ENCODE measurements at places on chromosomes 4 and X.

GRCh38 chr4:40811956-40812355 is 62.2 kb downstream of the NSUN7 start:
- no peak for DNase-seq

DNA sequence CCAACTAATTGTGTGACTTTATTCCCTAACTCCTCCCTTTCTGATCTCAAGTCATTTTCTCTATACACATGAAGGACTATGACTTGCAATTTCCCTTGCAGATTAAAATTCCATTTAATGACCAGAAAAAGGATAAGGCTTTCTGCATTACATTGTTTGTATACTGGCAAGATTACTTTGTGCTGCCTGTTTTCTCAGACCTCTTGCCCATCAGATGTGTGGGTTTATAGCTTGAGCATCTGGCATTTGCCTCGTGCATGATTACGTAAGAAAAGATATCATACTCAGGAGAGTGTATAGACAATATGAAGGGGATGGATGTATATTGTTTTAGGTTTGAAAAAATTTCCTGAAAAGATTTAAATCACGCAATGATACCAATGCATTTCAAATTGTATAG is 593.8 kb upstream of the SLIT2 start:
- DNase-seq: no peak

- DNase-seq: no peak
Measured at GRCh38 chrX:105822138-105823091, at the start of gene NRK. Gene NRK, plus strand, starts transcription at chrX:105822539. Its CDS starts 307 bp downstream, at chrX:105822846.

GRCh38 chr4:128635141-128635954 is 174.2 kb upstream of the JADE1 start:
- no peak for DNase-seq

DNA sequence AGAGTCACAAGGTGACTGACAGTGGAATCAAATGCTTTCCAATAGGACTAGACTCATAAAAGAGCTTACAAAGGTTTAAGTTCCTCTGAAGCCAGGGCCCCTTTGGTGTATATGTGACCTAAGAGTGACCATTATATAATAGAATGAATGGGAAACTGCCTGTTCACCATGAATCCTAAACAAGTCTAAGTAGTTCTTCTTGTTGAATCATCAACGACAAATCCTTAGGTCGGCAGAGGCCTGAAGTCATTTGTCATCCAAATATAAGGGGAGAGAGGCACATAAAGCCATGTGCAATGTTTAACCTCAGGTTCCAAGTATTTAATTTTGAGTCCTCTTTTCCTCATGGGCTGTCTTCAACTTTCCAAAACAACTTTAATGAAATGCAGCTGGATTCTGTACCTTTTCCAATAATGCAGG is 122.4 kb downstream of the RASL11B start:
- DNase-seq: no peak

DNA sequence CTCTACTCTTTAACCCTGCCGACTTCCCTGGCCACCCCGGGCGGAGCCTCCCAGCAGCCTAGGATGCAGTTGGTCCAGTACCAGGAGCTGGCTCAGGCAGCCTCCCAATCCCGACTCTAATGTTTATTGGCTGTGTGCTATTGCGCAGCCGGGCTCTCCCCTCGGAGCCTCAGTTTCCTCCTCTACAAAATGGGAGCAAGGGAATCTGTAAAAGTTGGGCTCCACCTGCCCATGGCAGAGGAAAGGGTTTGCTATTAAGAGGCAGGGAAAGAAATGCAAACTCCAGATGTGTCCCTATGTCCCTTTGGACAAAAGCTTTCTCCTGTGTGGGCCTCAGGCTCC is 140.8 kb upstream of the PJA1 start:
- no peak for DNase-seq

DNA sequence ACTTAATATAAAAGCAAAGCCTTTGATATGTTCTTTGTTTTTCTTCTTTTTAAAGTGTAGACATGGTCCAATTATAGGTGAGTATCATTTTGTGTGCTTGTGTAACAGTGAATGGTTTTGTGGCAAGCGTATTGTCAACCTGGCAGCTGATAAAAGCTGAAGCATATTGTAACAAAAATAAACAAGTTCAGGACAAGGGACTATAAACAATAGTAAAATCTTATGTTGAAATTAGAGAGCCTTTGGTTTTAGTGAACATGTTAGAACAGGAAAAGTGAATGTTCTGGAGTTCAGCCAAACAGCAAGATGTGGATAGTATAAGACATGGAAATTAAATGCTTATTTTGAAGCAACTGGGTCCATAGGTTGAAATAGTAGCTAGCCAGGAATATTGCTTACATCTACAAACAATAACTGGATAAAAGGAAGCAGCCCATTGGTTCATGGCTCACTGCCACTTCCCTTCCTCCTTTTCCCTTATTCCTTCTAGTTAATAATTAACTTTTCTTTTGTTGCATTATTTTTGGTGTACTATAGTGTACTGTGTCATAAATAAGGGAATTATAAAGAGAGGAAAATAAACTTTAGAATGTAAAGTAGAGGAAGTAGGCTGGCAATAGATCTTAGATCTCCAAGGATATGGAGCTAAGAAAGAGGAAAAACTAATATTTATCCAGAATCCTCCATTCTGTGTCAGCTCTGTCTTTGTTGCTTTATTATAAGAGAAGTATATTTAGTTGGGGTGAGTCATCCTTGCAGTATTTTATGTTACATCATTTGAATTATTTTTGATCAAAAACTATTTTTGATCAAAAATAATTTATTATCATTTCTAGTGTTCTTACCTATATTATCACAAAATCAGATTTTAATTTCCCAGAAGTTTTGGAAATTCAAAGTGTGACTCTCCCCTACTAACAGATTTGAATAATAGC is 65.6 kb downstream of the MRPL1 start:
- DNase-seq: no peak

- DNase-seq: no peak
Measured at GRCh38 chrX:103329991-103330390, at the start of gene TCEAL7. Gene TCEAL7, plus strand, starts transcription at chrX:103330239. Its CDS starts 1,165 bp downstream, at chrX:103331404.

DNA sequence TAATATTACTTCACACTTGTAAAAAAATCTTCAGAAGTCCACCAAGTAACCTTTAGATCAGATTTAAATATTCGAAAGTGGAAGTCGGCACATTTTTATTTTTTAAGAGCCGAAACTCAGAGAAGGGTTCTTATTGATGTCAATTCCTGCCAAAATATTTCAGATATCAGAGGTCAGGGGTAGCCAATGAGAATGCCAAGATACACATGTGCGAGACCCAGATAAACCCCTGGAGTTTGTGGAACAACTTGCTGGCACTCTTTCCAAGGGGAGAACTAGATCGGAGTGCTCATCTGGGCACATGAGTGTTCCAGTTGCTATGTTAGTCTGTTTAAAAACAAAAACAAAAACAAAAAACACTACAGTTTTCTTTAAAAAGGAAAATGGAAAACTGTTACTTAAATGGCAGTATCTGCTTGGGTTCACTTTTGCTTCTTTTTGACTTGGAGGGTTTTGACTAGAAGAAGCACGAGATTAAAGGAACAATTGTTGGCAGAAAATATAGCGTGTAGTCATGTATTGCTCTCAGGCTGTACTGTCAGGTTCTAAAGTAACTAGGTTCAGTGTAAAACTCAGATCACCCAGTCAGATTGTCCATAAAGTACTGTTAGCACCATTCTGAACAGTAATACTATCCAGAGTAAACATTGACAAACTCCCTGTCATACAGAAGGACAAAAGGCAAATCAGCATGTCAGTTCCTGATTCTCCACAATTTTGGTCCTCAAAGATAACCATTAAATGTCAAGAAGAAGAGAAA is 188.0 kb upstream of the PACRGL start:
- DNase-seq: no peak

GRCh38 chrX:133258481-133258880 is 40.3 kb upstream of the TFDP3 start:
- DNase-seq: no peak

- DNase-seq: no peak
Measured at GRCh38 chrX:50700921-50701320, 113.1 kb downstream of the SHROOM4 start.

DNA sequence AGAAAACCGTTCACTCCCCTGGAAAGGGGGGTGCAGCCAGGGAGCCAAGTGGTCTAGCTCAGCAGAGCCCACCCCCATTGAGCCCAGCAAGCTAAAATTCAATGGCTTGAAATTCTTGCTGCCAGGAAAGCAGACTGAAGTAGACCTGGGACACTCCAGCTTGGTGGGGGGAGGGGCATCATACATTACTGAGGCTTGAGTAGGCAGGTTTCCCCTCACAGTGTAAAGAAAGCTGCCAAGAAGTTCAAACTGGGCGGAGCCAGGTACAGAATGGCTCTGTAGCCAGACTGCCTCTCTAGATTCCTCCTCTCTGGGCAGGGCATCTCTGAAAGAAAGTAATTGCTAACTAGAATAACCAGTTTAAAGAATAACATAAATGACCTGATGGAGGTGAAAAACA is 372.3 kb upstream of the F9 start:
- DNase-seq: no peak

DNA sequence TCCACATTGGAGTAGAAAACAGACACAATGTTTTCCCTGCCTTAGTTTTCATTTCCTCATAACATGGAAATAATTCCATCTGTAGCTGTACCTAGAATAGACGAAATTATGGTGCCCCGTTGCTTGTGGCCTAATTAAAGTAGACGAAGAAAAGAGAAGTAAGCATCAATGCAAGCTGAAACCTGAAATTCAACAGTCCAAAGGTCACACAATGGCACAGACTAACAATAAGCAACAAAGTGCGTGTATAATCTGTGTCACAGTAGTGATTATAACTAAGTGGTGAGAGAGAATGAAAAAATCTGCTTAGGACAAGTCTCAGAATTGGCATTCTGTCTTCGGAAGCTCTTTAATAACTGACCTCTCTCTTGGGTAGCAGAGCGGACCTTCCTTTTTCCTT is 24.3 kb downstream of the MAGEB17 start:
- DNase-seq: no peak

All from cortex of kidney (tissue), 1 donor.